Naive thymus-derived CD4-positive, alpha-beta T cell (primary cell): ENCODE measurements at places on chromosomes 6 and 20.

- no peak for DNase-seq
These were observed 59.5 kb downstream of the NINL start for GRCh38 chr20:25525867-25526266.

DNA sequence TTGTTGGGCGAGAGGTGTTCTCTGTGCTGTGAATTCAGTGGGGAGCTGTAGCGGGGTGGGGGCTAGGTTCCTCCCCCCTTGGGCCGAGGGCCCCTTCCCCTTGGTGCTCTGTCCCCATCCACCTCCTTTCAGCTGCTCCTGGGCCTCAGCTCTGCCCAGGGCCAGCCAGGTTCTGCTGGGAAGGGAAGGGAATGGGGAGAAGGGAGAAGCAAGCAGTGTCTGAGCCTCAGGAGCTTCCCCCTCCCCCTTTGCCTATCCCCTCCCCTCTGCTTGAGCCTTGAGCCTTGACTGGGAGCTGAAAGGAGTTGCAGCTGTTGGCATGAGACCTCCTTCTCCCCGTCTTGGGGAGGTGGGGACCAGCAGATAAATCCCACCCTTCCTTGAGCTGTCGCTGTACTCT is 576 bp upstream of the RRP36 start:
- DNase-seq, result no peak

DNA sequence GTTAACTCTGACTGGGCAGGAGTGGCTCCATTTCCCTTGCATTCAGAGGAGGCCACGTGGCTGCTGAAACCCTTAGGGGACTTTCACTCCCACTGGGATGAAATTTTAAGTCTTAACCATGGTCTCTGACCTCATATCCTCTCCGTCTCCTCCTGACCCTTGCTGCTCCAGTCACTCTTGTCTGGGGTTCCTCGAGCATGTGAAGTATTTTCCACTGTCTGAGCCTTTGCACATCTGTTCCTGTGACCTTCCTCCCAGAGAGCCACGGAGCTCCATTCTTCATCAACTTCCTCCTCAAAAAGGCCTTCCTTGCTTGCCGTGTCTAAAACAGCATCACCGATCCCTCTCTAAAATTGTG is 153.0 kb upstream of the UST start:
- no peak for DNase-seq

DNA sequence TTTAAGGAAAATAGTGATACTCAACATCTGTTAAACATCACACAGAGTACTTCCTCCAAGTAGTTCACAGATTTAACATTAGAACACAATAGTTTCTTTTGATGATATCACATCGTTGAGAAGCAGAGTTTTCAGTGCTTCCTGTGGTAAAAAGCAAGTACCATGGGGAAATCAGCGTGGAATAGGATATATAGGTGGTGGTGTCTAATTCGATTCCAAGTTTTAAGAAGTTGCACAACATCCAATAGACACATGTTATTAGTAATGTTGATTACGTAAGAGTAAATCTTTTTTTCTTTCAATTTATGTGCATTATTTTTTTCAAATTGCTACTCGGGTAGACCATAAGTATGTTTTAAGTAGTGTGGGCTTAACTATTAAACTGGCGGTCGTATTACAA is 360.7 kb downstream of the NKAIN2 start:
- no peak for DNase-seq

GRCh38 chr6:70222439-70222749 is 80.5 kb downstream of the COL9A1 start:
- DNase-seq, result no peak

DNA sequence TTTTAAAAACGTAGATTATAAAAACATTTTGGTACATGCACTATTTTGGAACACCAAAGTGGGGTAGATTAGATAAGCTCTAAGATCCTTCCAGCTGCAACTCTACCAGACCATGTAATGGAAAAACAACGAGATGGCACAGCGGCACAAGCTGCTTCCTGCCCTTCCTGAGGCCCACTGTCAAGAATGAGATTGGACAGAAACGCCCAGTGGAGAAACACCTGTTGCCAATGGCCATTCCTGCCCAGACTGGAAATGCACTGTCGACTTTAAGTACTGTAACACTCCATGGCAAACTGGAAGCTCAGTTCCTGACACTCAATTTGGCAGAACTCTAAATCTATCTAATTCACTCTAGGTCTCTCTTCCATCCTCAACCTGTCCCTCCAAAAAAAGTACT is 21.4 kb downstream of the EDEM2 start:
- DNase-seq, result no peak

DNA sequence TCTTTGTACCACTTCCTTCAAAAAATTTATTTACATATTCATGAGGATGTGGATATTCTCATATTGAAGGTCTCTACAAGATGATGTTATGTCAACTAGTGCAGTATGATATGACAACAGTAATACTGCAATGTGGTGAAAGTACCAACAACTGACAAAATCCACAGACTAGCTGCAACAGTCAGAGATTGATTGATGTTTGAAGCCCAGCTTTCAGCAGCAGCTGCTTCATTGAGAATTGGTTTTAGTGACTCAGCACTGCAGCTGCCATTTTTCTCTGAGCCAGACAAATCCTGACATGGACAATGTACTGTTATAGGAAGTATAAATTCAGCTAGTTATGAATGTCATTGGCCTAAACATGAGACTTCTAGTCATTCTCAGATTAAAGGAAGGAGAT is 53.8 kb downstream of the PKIB start:
- DNase-seq, result no peak

- no peak for DNase-seq
These were observed 31.9 kb upstream of the ZNF217 start for GRCh38 chr20:53625311-53626129.

- DNase-seq, result no peak
These were observed 27.1 kb downstream of the RIPOR2 start for GRCh38 chr6:24908650-24909035.

DNA sequence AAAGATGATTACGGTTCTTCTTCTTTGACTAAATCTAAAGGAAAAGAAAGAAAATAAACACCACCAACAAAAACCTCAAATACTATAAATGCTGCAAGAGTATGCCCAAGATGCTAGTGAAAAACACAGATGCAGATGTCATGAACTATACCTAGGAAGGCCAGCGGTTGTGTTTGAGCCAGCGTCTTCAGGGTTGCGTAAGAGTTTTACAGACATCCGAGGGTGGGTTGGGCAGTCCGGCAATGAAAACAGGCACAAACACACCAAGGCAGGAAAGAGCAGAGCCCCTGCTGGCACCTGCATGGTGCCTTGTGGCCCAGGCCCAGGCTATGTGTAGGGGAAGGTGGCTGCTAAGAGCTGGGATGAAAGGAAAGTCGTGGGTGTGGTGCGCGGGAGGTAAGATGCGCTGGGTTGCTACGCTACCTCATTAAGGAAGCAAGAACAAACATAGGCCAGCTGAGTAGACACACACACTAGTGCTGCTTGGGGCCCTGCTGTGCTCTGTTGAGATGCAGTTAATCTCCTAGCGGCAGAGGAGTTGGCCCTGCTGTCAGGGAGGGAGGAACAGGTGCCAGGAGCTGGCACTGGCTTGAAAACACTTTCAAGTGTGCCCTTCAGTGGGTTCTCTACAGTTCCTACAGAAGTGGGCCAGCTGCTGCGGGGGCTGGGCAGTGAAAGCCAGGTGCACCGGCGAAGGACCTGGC is 170.2 kb upstream of the PLN start:
- DNase-seq, result no peak

- no peak for DNase-seq
These were observed 263.2 kb downstream of the DLL1 start for GRCh38 chr6:170027647-170028043.

DNA sequence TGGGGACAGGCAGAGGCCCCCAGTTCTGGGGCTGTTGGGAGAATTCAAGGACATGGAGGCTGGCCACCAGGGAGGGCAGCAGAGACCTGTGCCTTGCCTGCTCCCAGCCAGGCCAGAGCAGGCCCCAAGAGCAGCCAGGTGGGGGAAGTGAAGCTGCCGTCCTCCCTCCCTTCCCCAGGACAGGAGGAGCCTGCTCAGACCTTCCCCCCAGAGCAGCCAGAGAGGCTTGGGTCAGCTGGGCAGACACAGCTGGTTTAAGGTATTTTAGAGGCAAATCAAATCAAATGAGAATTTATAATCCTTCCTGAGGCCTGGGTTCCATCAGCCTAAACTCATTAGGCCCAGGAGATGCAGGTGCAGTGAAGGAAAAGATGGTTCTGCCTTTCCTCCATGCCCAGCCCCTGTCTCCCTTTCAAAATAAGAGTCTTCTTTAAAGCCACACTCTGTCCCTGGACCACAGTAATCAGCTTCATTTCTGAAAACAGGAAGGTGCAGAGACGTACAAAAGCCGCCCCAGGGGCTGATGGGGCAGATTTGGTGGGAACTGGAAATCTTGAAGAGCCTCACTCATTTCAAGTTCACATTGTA is 21.7 kb downstream of the BMP7 start:
- no peak for DNase-seq

DNA sequence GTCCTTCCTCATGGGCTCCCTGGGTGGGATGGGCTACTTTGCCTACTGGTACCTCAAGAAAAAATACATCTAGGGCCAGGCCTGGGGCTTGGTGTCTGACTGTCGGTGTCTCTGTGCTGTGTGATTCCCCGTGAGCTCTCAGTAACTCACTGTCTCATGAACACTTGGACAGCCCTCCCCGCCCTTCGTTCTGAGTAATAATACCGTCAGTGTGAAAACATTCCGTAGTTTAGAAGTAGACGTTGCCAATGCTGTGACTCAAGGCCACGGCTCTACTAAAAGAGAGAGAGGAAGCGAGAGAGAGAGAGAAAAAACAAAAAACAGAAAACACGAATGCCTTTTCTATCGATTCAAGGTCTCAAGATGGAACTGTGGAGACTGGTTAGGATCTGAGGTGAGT is 31.8 kb downstream of the FITM2 start:
- no peak for DNase-seq

DNA sequence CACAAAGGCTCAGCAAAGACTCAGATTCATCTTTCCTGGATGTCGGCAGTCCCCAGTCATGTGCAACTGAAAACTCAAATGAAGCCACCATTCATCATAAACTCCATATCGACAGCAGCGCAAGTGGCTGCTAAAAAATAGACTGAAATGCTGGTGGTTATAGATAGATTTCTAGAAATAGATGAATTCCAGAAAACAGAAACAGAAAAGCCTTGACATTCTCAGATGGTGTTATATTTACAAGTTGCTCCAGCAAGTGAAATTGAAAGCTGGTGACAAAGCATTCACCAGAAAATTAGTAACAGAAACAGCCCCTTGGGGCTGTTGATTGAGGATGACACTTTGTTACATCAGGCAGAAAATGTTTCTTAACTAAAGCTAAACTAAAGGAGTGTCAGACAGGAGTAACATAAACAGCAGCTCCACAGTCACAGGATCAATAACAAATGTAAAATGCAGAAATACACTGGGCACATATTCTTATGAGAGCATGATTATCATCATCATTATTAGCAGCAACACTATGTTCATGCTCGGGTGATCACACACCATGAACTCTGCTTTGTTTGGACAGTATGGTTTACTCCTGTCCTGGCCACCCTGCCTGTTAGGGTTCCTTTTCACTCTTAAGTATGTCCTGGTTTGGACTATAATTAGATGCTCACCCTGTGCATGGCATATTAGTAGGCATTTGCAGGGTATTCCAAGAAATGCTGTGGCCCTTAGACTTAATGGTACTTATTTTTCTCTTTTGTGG is 36.4 kb upstream of the SLC35F1 start:
- DNase-seq, result no peak

GRCh38 chr6:134090591-134090990 is 38.2 kb upstream of the SLC2A12 start:
- no peak for DNase-seq

GRCh38 chr20:63382551-63383300 is 21.6 kb upstream of the CHRNA4 start:
- DNase-seq, result no peak

- no peak for DNase-seq
These were observed 62.4 kb downstream of the AIG1 start for GRCh38 chr6:143123081-143123480.

DNA sequence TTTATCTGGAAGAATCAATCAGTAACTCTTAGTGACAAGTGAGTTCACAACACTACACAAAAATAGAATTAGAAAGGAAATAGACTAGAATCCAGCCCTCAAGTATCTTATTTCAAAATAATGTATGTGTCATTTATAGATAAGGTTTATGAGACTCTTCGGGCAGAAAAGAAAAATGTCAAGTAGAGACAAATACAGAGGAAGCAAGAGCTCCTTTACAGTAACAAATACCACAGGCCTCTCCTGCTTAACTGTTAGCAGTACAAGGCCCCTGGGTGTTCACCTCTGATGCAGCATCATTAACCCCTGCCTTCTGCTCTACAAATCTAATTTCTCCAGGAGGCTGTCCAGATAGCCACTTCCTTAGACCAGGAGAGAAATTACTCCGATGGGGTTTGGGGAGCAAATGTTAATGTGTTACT is 76.7 kb downstream of the UBE3D start:
- DNase-seq, result no peak

DNA sequence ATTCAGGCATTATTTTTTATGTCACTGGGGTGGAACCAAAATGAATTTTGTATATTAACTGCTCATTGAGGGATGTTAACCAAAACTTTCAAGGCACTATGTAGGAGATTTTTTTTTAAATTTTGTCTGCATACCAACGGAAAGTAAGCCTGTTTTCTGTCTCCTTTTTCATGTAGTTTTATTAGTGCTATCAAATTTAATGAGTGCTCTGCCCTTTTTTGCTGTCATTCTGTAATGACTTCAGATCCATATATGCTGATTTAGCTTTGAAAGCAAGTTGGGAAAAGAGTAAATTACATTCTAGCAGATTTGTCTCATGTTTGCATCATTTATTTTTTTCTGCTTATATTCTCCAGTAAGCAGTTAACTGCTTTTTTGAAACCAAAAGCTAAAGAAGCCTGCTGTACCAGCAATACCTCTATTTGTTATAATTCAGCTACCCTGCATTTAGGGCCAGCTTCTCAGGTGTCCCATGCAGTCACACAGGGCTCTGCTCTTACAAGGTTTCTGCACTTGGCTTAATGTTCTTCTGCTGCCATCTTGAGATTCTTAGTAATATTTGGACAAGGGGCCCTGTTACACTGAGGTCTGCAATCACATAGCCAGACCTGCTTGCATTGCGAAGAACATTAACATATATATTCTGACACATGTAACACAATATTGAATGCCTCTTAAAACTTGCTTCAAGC is 429.0 kb downstream of the UTRN start:
- DNase-seq, result no peak

GRCh38 chr6:24340998-24341938 is 16.6 kb downstream of the DCDC2 start:
- DNase-seq, result no peak

DNA sequence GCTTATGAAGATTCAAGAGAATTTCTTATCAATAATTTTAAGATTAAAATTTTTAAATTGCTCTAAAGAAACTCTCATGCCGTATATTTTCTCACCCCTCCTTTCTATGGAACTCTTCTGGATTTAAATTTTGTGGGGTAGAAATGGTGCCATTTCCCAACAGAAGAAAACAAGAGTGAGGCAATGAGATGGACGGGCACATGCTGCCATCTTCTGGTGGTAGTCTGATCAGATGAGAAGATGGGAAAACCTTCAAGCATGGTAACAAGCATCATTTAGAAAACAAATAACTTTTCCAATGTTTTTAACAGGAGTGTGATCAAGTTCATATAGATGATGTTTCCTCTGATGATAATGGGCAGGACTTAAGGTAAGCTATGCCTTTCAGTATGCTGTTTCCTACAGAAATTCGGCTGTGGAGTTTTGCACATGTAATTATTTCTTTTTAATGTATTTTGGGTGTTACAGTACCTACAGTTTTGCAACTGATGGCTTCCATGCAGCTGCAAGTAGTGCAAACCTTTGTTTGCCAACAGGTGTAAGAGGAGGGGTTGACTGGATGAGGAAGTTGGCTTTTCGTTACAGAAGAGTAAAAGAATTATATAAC is 271.4 kb downstream of the EYA4 start:
- DNase-seq, result peak; percentile 13

GRCh38 chr6:163338671-163339405 is 75.7 kb upstream of the QKI start:
- DNase-seq, result no peak
